Activated naive CD4-positive, alpha-beta T cell treated with anti-CD3 and anti-CD28 coated beads, Interleukin-2, amount 50 U/mL, for 72 hours (primary cell): ENCODE measurements at places on chromosomes 12 and 14. TPM values are rescaled to one million over a fixed set of nuclear protein-coding genes. Genes with fewer than 3 reads are reported as not detected.

- no peak for DNase-seq
Measured at GRCh38 chr12:30440826-30441602, 254.7 kb downstream of the IPO8 start.

- DNase-seq: no peak
Measured at GRCh38 chr12:11741434-11742092, 92.1 kb downstream of the ETV6 start.

Gene CBLN3
- total RNA-seq: 20.1 TPM

- no peak for DNase-seq
Measured at GRCh38 chr12:43288671-43289425, 263.2 kb downstream of the ADAMTS20 start.

- no peak for DNase-seq
Measured at GRCh38 chr14:32166029-32166428, 35.8 kb upstream of the RNU6-7 start.

GRCh38 chr14:101980700-101981099, 16.3 kb downstream of the DYNC1H1 start:
- DNase-seq: no peak

DNA sequence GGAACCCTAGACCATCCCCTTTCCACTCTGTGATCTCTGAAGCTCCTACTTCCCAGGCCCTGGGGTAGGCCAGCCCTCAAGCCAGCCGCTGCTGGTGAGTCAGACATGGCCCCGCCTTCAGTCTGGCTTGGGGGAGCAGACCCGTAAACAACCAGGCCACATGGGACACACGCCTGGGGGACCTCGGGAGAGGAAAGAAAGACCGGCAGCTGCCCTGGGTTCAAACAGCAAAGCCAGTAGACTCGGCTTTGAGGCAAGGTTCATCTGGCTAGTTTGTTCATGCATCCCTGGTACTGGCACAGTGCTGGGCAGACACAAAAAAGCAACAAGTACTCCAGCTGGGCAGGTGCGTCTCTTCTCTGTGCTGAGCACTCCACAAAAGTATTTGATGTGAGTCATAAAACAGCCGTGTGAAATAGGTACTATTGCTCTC, 101.9 kb downstream of the SETD3 start:
- no peak for DNase-seq

Gene ATP6V1D
- total RNA-seq: 28.4 TPM

Gene COL2A1
- total RNA-seq: not detected

- DNase-seq: no peak
Measured at GRCh38 chr12:111993292-111994150, 19.4 kb downstream of the TMEM116 start.

GRCh38 chr12:26101350-26101734, 23.5 kb downstream of the BHLHE41 start:
- DNase-seq: no peak

Gene OR6C70
- not detected for total RNA-seq

DNA sequence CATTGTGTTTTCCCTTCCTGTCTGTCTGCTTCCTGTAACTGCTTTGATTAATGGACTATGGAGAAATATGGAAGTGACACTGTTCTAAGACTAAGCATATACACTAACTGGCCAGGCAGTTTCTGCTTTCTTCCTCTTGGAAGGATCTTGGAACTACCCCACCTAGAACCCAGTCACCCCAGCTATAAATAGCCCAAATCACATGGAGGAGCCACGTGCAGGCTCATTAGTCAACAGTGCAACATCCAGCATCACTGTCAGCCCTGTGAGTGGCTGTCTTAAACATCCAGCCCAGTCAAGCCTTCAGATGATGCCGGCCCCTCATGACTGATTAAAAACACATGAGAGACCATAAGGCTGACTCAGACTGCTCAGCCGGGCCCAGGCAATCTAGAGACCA, 39.2 kb downstream of the BCAT1 start:
- DNase-seq: no peak

Gene TBX5
- total RNA-seq: not detected

DNA sequence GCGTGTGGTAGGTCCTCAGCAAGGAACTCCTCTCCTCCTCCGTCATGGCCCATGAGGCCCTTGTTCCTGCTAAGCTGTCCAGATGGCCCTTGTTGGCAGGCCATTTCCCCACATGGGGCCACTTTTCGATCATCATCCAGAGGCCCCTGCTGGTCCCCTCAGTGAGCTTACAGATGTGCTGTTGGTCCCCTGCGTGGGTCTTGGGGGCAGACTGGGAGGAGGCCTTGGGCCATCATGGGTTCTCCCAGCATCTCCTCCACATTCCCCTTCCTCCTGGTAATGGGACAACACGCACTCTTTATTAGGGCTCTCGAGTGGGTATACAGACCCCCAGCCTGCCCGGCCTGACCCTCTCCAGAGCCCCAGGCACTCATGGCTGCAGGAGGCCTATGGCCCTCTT, 114.7 kb downstream of the BEGAIN start:
- no peak for DNase-seq

DNA sequence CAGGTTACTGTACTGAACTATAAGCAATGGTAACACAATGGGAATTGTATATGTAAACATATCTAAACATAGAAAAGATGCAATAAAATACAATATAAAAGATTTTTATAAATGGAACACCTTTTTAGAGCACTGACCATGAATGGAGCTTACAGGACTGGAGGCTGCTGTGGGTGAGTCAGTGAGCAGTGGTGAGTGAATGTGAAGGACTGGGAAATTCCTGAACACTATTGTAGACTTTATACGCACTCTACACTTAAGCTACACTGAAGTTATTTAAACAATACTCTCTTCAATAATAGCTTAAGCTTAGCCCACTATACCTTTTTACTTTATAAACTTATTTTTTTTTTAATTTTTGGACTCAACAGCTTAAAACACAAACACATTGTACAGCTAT, 313.5 kb downstream of the KCNC2 start:
- DNase-seq: no peak

Gene ITGA7
- total RNA-seq: 4.0 TPM

Gene SLC24A4
- total RNA-seq: not detected

Gene TMEM132C
- not detected for total RNA-seq

- no peak for DNase-seq
Measured at GRCh38 chr12:106446419-106447092, 89.0 kb downstream of the POLR3B start.

DNA sequence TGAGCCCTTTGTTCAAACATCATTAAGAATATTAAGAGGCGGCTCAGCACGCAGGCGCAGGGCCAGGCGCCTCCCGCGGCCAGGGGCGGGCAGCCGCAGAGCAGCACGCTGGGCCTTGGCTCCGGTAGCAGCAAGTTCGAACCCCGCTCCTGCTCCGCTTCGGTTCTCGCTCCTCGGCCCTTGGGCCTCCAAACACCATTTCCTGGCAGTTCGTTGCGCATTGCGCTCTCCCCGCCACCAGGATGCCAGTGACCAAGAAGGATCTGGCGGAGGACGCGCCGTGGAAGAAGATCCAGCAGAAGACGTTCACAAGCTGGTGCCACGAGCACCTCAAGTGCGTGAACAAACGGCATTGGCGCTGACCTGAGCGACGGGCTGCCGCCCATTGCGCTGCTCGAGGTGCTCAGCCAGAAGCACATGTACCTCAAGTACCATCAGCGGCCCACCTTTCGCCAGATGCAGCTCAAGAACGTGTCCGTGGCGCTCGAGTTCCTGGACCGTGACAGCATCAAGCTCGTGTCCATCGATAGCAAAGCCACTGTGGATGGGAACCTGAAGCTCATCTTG, 6.9 kb upstream of the ACVRL1 start:
- DNase-seq: no peak

DNA sequence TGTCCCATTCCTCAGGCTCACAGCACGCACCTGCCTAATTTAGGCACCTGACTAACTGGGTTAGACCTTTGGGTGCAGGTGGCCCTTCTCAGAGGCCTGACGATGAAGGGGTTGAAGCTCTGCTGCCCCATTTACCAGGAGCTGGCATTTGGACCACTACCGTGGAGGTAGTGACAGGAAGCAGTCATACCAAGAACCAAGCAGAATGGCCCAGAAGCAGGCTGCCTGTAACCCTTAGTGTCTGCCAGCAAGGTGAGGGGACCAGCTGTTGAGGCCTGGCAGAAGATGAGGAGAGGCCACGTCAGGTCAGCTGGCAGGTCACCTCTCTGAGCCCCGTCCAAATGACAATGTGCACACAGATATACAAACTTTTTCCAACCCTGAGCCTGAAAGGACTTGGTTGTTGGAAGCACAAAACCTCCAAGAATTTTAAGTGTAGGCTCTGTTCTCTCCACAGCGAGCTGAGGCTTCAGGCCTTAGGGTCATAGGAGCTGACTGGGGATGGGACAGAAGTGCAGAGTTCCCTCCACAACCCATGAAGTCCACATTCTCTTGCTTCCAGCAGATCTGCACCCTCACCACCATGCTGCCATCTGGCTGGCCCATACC, 23.1 kb downstream of the VASH1 start:
- no peak for DNase-seq

Gene KRT3
- total RNA-seq: 0.09 TPM

DNA sequence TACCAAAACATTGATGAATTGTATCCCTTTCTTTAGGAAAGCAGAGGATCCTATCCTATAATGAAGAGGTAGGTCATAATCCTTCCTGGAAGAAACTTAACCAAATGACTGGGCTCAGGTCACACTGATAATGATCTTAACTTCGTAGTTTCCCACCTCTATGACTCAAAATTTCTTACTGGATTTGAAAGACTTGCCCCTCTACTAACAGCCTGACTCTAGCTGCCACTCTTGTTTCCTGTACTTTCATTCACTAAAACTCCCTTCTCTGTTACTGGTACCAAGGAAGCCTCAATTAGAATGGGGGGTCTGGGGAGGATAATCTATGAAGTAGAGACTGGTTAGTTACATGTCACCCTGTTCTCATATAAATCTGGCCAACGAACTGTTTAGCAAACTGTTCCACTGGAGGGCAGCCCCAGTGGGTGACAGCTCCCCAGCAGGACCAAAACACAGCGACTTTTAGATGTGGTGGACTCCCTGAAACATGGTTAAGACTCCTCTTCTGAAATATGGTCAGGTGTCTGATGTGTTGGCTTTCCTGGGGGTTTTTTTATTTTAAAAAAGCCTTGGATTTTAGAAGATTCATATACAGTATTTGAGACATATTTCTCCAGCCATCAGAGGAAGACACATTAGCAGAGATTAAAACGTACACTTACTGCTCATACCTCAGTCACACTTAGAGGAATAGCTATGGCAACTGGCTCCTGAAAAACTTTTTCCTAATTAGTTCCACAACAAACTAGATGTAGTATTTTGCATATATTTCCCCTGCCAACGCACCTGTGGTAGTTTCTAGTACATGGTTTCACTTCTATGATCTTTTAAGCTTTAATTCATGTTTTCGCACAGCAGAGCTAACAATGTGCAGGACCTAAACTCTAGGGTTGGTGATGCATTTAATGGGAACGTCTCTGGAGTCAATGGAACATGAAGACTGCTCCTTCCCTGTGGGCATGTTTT, 72.3 kb downstream of the ACADS start:
- no peak for DNase-seq

Gene FBXO21
- 26.0 TPM for total RNA-seq

- no peak for DNase-seq
Measured at GRCh38 chr14:101887219-101887618, 77.2 kb upstream of the DYNC1H1 start.

GRCh38 chr14:22920697-22921096, 1.7 kb upstream of the RBM23 start:
- no peak for DNase-seq

Gene A2M
- not detected for total RNA-seq

Gene ERP27
- 5.0 TPM for total RNA-seq

- DNase-seq: no peak
Measured at GRCh38 chr12:93198086-93198485, 179.6 kb upstream of the NUDT4 start.

Gene STON2
- total RNA-seq: 0.48 TPM

- no peak for DNase-seq
Measured at GRCh38 chr12:32454866-32455265, 55.5 kb downstream of the FGD4 start.

Gene RFX4
- not detected for total RNA-seq

Gene PPP4R4
- total RNA-seq: 8.7 TPM

DNA sequence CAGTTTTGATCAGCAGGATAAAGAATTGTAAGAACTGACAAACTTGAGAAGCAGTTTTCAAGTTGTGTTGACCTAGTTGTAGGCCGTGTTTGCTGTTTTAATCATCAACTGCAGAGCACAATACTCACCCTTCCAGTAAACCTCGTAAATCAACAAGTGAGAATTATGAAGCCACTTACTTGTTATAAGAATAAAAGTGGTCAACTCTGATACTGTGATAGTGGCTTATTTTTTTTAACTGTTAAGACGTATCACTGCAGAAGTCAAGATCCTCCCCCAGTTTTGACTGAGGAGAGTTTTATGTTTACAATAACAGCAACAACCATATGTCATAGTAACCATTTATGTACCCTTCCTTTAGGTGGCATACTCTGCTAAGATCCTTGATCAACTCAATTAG, 100.8 kb upstream of the DACT1 start:
- no peak for DNase-seq

Gene PLEKHD1
- 0.05 TPM for total RNA-seq

- DNase-seq: no peak
Measured at GRCh38 chr12:108670066-108670631, 36.5 kb upstream of the SELPLG start.

DNA sequence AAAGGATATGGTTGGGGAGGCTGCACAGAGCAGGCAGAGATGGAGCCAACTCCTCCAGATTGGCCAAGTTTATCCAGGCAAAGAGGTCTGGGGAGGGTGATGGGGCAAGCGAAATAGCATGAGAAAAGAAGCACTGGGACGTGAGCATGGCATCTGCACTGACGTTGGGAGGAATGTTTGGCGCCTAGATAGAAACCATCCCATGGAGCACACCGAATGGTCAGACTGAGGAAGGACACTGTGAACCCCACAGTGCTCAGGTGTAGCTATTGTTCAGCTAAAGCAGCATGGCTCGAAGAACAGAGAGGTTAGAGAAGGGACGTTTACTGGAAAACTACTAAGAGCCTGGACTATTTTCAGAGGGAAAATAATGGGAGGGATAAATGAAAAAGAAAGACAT, 387.1 kb downstream of the EMP1 start:
- DNase-seq: no peak

Gene CAPZA3
- total RNA-seq: not detected

DNA sequence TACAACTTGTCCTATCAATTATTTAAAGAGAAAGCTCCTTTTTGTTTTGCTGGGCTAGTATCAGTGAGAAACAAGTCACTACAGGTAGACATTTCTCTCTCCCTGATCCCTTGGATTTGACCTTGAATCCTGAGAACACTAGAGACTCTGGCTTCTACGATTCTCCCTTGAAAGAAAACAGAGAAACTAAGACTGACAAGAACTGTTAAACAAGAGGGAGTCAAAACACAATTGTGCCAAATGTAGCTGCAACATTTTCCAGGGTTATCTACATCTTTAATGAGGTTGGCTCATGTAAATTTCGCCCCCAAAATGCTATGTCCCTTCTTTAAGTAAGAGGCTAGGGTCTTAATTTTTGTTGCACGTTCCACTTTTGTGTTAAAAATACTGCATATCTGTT, 62.4 kb downstream of the SLC38A1 start:
- no peak for DNase-seq
